ENCODE measurements at places on chromosomes 13 and 19.

GRCh38 chr13:36910545-36910944 is 9.5 kb downstream of the SMAD9 start:
- DNase-seq, result no peak

DNA sequence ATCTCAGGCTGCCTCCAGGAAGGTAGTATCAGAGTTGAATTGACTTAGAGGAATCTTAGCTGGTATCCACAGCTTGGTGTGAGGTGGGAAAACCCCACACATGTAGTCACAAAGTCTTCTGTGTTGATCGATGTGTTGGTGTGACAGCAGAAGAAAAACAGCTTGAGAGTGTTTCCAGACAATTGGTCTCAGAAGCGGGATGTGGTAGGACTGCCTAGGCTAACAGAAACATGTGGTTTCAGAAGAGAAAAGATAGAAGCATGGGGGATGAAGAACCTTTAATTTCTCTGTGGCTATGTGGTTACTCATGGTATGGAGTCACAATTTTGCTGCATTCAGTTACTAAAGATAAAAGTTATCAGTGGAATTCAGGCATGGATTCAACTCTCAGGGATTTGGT is 134.7 kb upstream of the SLITRK5 start:
- DNase-seq, result no peak

- DNase-seq, result no peak
Observed at GRCh38 chr13:50127726-50128291, 112.6 kb downstream of the KCNRG start.

DNA sequence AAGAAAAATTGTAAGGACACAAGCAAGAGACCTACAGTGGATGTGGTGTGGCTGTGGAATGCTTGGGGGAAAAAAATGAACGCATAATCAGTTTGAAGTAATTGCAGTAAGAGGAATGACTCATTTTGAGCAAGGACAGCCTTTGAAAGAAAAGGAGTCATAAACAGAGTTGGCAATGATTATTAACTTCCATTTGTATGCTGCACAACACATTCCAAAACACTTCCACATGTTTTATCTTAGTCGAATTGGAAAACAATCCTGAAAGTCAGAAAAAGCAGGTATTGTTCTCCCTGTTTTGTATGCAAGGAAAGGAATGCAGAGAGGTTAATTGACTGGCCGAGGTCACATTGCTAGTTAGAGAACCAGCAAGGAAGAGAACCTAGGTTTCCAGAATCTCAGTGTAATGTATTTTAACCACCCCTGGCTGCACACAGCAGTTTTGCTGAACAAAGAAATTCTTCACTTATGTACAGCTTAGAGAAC is 630.0 kb upstream of the MIR17HG start:
- no peak for DNase-seq

Measured in cortex of kidney (tissue), 1 donor.